ENCODE measurements at places on chromosomes 3 and 15. TPM values are rescaled to one million over a fixed set of nuclear protein-coding genes. Genes with fewer than 3 reads are reported as not detected.

DNA sequence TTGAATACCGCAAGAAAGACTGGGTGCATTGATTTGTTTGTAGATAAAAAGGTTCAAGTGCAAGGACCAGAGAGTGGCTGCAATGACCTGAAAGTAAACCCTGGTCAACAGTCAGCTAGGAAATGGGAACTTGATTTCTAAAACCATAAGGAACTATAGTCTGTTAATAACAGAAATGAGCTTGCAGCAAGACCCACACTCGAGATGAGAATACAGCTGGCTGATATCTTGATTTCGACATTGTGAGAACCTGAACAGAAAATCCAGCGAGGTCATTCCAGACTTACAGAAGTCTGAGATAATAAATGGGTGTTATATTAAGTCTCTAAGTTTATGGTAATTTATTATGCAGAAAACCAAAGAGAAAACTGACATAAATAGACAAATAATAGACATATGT is 177.3 kb downstream of the NFKBIZ start:
- H3K36me3 ChIP-seq, result no peaks in the 10 kb centered on the region
- H3K4me1 ChIP-seq, result no peaks in the 10 kb centered on the region
- H3K27ac ChIP-seq, result no peak overlapping the region
- no peak for DNase-seq
- no peaks in the 10 kb centered on the region for H3K27me3 ChIP-seq
- H3K4me3 ChIP-seq, result no peak overlapping the region

DNA sequence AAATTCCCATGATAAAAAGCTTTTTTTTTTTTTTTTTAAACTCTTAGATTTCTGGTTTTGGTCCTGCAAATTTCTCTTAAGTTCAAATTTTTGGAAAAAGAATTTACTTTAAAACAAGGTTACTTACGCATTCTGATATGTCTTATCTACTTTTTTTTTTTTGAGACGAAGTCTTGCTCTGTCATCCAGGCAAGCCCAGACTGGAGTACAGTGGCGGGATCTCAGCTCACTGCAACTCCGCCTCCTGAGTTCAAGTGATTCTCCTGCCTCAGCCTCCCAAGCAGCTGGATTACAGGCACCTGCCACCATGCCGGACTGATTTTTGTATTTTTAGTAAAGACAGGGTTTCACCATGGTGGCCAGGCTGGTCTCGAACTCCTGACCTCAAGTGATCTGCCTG is 83.2 kb downstream of the RASA2 start:
- H3K36me3 ChIP-seq, result peaks cover 65% of the 10 kb centered on the region
- H3K4me3 ChIP-seq, result no peak overlapping the region
- no peaks in the 10 kb centered on the region for H3K27me3 ChIP-seq
- no peaks in the 10 kb centered on the region for H3K4me1 ChIP-seq

- H3K36me3 ChIP-seq, result no peaks in the 10 kb centered on the region
- H3K27me3 ChIP-seq, result no peaks in the 10 kb centered on the region
- no peak overlapping the region for H3K4me3 ChIP-seq
- DNase-seq, result no peak
- H3K27ac ChIP-seq, result no peak overlapping the region
Measured at GRCh38 chr3:193140381-193140780, 100.6 kb upstream of the PLAAT1 start.

DNA sequence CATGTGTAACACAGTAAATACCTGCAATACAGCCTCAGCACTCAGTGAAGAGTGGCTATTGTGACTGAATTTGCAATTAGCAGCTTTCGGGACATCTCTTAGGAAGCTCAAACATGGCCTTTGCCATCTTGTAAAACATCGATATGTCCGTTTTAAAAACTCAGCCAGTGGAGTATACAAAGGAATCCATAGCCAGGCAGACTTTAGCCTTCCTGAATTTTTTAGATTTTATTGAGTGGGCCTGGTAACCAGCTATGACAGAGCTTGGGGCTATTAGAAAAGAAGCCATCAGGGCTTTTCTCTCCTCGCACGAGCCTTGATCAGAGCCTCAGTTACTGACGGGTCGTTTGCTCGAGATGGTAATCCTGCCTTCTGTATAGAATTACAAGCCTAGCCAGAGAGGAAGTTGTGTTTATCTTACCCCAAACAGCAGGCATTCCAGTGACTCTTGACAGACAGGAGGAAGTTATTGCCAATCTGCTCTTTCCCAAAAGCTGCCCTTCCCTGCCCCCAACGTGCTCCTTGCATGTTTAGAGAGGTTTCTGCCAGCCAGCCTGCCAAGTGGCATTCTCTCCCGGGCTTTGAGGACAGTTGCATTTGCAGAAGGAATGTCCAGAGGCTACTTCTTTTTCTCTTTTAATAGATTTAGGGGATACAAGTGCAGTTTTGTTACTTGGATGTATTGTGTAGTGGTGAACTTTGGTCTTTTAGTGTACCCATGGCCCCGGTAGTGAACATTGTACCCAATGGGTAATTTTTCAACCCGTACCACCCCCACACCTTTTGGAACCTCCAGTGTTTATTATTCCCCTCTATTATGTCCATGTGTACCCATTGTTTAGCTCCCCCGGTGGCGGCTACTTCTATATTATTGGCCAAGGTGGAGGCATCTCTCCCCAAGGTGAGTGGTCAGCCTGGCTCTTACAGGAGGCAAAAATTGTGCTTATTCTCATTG is 40.6 kb downstream of the ITPR1 start:
- H3K27me3 ChIP-seq, result no peaks in the 10 kb centered on the region
- H3K4me1 ChIP-seq, result peaks cover 46% of the 10 kb centered on the region
- peak overlapping the region; percentile 19 for H3K27ac ChIP-seq
- DNase-seq, result peak; percentile 75

GRCh38 chr3:131957511-131957910 is 77.3 kb downstream of the CPNE4 start:
- no peak overlapping the region for H3K27ac ChIP-seq
- H3K4me3 ChIP-seq, result no peak overlapping the region
- no peaks in the 10 kb centered on the region for H3K4me1 ChIP-seq
- no peaks in the 10 kb centered on the region for H3K27me3 ChIP-seq
- no peak for DNase-seq

GRCh38 chr3:53116956-53117355 is 13.3 kb downstream of the RFT1 start:
- DNase-seq, result no peak
- no peaks in the 10 kb centered on the region for H3K27me3 ChIP-seq
- peaks cover 72% of the 10 kb centered on the region for H3K36me3 ChIP-seq
- H3K27ac ChIP-seq, result no peak overlapping the region

DNA sequence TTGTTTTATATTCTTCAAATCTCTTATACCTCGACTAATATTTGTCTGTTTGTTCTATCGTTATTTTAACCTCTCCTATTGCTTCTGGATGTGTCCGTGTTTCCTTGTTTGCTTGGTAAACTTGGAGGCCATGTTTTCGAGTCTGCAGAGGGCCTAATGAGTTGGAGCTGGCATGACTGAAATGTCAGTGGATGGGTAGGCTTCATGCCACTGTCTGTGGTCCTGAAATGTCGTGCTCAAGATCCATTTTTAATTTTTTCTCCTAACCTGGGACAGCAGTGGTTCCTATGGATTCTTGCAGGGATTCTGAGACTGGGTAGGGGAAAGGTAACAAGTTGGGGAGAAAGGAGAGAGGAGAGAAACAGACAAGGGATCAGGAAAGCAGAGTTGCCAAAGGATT is 18.8 kb upstream of the GASK1A start:
- no peak for DNase-seq
- no peaks in the 10 kb centered on the region for H3K36me3 ChIP-seq
- no peaks in the 10 kb centered on the region for H3K27me3 ChIP-seq
- no peak overlapping the region for H3K4me3 ChIP-seq
- peaks cover 4% of the 10 kb centered on the region for H3K4me1 ChIP-seq
- no peak overlapping the region for H3K27ac ChIP-seq

- no peaks in the 10 kb centered on the region for H3K4me1 ChIP-seq
- no peak overlapping the region for H3K4me3 ChIP-seq
- H3K36me3 ChIP-seq, result no peaks in the 10 kb centered on the region
Measured at GRCh38 chr15:49760749-49761148, 139.9 kb downstream of the DTWD1 start.

Gene IQCH
- 2.3 TPM for total RNA-seq

Gene NLGN1
- total RNA-seq, result 3.9 TPM

Gene TIMP4
- total RNA-seq, result 5.2 TPM

Gene CAMKV
- not detected for total RNA-seq

Gene POLQ
- total RNA-seq, result 0.56 TPM

Data from lower lobe of right lung (tissue), 2 donors.